ENCODE measurements at places on chromosomes 6 and 20.

GRCh38 chr6:35166520-35166919 is 25.4 kb upstream of the TCP11 start:
- DNase-seq, result no peak

- no peak for DNase-seq
Observed at GRCh38 chr20:1819311-1820137, 75.7 kb upstream of the SIRPA start.

GRCh38 chr20:62302341-62303061 is at the start of gene ADRM1:
TSS of gene ADRM1 (plus strand) at chr20:62302997. CDS start at chr20:62303569, 572 bp downstream.
- DNase-seq, result peak; percentile 89

DNA sequence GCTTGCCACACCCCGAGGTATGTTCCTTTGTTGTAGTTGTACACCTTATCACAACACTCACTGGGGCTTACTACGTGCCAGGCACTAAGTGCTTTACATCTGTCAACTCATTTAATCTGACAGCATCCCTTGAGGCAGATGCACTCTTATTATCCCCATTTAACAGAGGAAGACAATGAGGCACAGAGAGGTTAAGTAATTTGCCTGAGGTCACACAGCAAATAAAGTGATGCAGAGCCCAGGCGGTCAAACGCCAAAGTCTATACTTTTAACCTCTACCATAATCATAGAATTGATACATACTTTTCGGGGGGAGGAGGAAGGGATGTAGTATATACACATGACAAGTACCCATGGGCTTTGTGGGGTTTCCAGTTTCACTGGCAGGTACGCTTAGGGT is 37.7 kb downstream of the MDFI start:
- no peak for DNase-seq

DNA sequence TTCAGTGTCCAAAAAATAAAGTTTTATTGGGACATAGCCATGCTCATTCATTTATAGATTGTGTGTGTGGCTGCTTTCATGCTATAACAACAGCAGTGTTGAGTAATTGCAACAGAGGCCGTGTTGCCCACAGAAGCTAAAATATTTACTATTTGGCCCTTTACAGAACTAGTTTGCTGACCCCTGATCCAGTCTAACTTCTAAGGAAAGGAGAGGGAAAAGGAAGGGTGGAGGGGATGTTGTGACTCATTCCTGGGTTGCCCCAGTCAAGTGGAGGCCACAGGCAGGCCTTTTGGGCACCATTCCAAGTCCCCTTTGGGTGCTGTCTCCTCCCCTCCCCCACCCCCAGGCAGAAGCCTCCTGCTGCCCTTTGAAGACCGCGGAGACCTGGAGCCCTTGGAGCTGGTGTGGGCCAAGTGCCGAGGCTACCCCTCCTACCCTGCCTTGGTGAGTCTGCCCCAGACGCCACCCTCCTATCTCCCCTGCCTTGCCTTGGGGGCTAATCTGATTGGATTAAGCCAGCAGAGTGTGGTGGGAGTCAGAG is 28.4 kb downstream of the BRPF3 start:
- no peak for DNase-seq

DNA sequence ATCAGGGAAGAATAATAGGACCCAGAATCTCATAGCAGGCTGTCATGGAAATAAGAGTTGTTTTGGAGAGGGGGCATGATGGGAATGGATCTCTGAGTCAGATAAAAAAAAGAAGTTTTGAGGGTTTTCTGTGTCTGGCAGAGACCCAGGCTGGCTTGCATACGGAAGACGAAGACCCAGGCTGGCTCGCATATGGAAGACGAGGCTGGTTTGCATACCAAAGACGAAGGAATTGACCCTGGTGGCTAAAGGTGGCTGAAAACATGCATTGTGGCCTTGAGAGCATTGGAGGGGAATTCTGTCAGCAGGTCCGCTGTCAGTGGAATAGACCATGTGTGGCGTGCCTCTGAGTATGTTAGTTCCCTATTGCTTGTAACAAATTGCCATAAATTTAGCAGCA is 335.1 kb downstream of the BTBD3 start:
- DNase-seq, result no peak

DNA sequence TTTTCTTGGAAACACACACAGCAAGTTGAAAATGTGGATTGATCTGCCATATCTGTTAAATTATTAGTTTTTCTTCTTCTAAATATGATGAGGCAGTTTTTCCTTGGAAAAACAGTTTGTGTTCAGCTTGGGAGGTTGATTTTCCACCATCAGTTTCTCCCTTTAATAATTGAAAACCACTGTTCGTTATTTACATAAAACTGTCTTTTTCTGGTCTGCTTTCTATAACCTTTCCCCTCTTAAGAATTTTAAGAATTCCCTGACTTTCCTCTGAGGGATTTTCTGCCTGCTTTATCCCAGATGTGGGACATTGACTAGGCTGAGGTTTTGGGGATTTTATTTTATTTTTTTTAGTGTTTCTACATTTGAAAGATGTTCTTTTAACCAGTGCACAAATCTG is 27.2 kb downstream of the DSE start:
- DNase-seq, result peak; percentile 5

GRCh38 chr6:26197933-26198721 is 110.9 kb downstream of the HFE start:
- DNase-seq, result no peak

DNA sequence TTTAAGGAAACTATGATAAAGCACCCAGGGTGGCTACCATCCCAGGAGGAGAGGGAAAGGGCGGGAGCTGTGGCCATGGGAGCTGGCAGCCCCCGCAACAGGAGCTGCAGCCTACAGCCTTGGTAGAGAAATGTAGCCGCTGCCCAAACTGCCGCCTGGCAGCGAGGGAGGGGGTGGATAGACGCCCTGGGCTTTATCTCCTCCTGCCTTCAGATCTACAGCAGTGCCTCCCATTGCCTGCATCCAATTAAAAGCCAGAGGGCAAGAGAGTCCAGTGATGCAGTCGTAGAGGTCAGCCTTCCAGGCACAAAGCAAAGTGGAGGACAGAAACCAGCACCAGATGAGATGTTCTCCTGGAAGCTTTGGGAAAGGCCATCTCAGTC is 35.0 kb upstream of the ZFAND3 start:
- no peak for DNase-seq

- no peak for DNase-seq
Observed at GRCh38 chr6:115203381-115203780, 857.3 kb downstream of the FRK start.

GRCh38 chr20:17334932-17335331 is 108.1 kb downstream of the PCSK2 start:
- no peak for DNase-seq

DNA sequence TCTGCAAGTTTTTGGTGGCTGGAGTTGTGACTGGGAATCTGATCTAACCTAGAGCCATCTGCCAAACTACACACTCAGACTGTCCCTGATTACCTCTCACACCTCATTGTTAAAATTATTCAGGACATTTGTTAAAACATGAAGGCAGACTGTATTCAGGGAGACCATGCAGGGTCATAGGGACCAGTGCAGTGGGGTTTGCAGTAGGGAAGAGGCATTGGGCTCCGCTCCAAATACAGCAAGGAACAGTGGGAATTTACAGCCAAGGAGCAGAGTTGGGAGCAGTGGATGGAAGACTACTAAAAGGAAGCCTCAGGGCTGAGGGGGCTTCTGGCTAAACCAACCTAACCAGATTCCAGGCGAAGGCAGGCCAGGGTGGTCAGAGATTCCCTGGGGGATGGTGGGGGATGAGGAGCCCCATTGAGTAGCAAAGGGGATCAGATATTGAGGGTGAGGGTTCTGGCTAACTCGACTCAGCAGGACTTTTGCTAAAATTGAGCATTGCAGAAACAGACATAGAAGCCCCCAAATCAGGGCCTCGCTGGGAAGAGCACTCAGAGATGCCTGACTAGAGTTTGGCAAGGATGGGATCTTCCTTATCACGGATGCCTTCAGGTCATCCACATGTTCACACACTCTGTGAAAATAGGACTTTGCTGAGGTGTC is 172.0 kb downstream of the ZDHHC14 start:
- DNase-seq, result no peak

GRCh38 chr20:50330504-50331313 is 140.1 kb downstream of the CEBPB start:
- DNase-seq, result peak; percentile 27

GRCh38 chr6:121223212-121223611 is 111.1 kb downstream of the TBC1D32 start:
- DNase-seq, result no peak

DNA sequence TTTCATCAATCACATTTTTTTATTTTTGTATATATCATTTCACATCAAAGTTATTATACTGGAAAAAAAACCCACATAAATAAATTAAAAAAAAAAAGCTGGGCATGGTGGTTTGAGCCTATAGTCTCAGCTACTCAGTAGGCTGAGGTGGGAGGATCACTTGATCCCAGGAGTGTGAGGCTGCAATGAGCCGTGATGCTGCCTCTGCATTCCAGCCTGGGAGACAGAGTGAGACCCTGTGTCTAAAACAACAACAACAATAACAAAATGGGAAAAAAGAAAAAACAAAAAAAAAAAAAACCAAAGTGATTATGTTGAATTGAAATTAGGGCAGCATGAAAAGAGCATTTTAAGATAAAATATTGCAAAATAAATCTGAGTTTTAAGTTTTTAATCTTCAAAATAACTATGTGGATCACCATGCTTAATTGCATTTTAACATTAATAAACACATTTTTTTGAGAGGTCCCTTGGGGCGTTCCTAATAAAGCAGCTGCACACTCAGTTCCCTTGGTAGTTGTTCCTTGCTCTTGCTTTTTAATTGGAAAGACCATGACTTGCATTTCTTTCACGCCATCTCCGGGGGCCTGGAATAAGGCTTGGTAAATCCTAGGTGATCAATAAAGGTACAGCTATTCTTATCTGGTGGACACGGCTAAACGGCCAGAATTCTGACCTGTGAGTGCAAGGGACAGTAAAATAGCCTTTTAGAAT is 15.1 kb downstream of the NOX3 start:
- DNase-seq, result no peak

GRCh38 chr20:34983995-34984735 is 28.5 kb downstream of the MYH7B start:
- DNase-seq, result no peak

GRCh38 chr20:5969348-5969935 is 19.0 kb downstream of the MCM8 start:
- no peak for DNase-seq

- no peak for DNase-seq
Observed at GRCh38 chr6:134267917-134268361, 50.0 kb downstream of the SGK1 start.

DNA sequence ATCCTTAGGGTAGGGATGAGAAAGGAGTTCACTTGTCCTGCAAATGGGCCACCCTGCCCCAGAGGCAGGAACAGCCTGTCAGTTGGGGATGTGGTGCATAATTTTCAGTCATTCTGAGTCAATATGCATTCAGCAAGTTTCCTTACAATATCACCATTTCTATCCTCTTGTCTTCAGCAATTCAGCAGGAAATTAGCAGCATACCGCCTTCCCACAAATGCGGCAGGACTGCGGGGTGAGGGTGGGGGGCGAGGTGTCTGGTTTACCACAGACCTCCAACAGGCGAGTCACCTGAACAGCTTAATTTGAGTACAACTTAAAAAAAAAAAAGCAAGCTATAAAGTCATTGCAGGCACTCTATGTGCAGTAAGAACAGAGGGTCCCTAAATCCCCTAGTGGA is 126.8 kb downstream of the MAP3K7 start:
- no peak for DNase-seq

DNA sequence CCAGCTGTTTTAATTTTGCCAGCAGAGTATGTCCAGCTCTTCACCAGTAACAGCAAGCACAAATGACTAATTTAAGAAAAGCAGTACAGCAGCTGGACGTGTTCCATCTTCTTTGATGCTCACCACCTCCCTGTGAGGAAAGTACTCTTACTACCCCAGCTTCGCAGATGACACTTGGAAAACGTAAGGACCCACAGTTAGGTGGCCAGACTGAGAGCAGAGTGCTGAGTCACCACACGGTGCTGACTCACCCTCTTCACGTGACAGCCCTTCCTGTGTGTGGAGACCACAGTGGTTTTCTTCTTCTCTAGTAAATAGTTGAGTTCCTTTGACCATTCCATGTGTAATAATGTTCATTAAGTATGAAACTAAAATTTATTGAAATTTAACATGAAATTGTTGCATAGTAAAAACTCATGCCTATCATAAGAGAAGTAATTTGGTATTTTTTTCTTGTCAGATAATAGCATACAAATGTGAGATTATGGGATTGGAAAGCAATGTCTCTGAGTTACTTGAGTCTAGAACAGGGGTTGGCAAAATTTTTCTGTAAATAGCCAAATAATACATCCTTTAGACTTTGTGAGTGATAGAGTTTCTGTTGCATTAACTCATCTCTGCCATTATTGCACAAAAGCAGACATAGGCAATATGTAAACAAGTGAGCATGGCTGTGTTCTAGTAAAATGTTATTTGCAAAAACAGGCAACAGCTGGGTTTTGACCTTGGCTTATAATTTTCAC is 76.6 kb downstream of the SLX4IP start:
- peak; percentile 91 for DNase-seq

DNA sequence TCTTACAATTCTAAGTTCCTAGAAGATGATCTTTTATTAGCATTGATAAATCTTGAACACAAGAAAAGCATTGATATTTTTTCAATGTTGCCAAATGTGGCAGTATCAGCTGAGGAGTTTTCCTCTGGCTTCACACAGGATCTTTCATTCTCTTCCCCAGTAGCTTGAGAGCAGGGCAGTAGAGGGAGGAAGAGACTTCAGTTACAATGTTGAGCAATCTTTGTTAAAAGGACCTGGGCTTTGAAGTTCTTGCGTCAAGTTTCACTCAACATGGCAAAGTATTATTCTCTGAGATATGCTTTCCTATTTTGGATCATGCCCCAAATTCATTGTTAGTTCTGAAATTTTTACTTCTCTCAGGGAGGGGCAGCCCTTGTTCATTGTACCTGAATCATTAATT is 238.0 kb downstream of the COL12A1 start:
- DNase-seq, result no peak

DNA sequence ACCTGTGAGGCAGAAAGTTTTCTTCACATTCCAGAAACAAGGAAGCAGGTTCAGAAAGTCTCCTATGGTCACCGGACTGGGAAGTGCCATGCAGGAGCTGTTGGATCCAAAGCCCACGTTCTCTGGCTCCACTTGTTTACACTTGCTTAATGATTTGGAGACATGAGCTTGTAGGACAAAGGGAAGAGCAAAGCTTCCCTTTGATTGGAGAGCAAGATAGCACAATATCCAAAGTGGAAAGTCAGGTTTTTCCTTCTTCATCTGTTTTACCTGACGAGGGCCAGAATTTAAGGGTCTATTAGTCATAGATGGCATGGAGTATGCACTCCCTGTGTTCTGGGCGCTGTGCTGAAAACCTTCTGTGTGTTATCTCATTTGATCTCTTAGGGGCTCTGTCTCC is 81.2 kb downstream of the PDE7B start:
- DNase-seq, result no peak

DNA sequence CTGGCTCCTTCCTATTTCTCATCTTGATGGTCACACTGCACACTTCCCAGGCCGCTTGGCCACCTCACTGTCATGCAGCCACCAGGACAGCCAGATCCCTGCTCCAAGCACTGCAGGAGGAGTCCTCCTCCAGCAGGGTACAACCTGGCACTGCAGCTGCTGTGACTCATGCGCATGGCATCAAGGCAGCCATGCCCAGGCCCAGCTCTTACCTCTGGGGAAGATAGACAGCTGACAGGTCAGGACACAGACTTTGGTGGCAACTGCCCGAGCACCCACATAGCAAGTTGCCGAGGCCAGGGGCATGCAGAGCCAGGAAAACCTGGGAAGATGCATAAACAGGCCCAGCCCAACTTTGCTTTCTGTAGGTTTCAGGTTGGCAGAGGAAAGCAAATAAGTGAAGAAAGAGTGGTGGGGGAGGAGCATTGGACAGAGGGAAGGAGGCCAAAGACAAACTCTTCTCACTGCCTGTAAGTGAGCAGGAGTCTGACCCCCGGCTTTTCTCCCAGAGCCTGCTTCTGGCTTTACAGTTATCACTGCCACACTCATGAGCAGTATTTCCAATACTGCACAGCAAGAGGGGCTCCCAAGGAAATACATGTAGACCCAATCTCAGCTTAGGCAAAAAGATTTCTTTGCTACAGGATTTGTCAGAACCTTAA is 38.8 kb downstream of the SLC22A3 start:
- peak; percentile 52 for DNase-seq

Data from kidney glomerular epithelial cell (primary cell).